ENCODE measurements at places on chromosomes 12 and 14.

DNA sequence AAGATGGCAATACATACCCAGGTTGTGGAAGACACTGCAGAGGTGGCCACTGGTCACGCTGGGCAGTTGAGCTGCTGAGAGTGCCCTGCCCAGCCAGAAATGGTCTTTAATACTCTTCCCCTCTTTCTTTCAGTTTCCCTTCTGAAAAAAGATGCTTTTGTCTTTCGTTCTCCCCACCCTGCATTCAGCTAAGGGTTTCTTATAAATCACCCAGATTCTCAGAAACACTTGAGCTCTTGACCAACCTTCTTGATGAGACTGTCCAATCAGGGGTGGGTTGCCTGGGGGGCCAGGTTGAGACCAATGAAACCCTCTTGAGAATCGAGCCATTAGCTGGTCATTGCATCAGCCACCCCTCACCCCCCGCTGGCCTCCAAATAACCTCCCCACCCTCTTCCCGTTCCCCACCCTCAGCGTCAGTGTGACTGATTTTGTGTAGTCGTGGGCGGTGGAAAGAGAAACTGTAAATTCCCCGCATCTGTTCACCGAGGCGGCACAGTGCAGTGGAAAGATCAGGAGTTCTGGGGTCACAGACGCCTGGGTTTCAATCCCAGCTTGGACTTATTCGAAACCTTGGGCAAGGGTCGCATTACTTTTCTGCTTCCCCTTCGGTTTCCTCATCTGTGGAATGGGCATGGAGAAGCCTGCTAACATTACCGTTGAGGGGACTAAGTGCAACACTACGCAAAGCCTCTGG, 52.3 kb downstream of the SLC25A47 start:
- peak; percentile 80 for DNase-seq

DNA sequence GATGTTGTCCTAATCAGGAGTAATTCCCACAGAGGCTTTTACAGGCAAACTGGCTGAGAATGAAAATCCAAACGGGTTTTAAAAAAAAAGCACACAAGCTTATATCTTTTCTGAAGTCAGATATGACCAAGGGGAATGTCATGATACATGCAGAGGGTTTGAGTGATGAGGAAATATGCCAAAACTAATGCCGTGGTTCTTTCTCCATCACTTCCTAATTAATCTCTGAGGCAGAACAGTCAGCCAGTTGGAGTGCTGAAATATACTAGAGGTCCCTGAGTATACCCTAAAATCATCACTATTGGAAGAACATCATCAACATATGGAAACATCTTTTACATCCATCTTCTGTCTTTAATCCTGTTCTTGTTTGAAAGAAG, 160.8 kb upstream of the FAR2 start:
- DNase-seq = no peak

GRCh38 chr12:96104566-96104965, 69.2 kb upstream of the LTA4H start:
- DNase-seq = no peak

GRCh38 chr12:131065801-131066200, 112.1 kb downstream of the ADGRD1 start:
- no peak for DNase-seq

DNA sequence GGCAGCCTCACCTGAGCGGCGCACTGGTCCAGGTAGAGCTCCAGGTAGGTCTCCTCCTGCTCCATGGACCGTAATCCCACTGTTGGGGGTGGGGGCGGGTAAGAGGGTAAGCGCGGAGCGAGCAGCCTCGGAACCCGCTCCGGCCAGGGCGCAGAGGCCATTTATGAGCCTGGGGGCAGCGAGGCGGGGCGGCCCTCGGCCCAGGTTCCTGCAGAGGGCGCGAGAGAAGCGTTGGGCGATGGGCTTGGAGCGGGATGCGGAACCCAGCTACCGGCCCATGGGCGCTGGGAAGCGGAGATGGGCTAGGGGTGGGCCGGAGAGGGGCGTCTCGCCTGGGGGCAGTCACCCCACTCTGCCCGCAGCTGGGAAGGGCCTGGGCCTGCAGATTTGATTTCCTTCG, at the start of gene TBPL2:
TSS of gene TBPL2 (minus strand) at position 232 of the 400 bp plus-strand sequence. CDS start at position 65, 167 bp downstream.
- DNase-seq = peak; percentile 62

DNA sequence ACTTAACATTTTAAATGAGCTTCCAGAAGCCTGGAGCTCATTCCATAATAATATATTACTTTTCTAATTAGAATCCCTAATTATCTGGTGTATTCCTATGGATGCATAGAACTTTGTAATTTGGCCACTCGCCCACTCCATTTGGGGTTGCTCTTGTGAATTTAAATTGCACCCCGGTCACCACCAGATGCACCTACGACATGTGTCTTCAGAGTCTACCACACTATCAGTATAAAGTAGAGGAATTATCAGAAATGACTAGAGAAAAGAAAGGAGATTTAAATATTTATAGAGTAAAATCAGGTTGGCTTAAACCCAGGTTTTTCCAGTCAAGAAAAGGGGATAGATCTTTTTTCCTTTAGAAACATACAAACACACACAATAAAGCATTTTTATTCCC, 145.8 kb upstream of the DCN start:
- no peak for DNase-seq

Measured in heart left ventricle (tissue), 16 donors.